ENCODE measurements at places on chromosomes 2 and 18.

DNA sequence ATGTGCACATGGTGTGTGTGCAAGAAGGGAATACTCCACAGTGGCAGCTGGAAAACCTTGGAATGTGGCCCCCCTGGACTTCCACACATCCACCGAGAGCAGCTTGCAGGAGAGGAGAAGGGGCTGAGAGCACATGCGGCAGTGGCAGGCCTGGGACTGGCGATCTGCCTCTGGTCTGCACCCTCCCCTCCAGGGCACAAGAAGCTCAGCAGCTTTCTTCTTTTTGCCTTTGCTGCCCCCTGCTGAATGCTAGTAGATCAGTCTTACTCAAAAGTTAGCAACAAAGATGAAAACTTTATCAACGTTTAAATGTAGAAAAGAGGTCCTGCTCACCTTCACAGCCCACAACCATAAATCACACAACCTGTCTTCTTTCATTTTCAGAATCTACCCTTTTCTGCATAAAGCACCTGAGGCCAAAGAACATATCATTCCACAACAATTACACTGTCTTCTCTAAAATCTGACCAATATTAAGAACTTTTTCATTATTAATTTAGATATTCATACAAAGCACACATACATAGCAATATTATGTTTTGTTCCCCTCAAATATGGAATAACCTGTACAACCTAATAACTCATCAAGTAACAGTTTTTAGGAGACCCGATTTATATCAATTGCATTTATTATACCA is 34.6 kb downstream of the TGFBRAP1 start:
- DNase-seq, result peak; percentile 76

DNA sequence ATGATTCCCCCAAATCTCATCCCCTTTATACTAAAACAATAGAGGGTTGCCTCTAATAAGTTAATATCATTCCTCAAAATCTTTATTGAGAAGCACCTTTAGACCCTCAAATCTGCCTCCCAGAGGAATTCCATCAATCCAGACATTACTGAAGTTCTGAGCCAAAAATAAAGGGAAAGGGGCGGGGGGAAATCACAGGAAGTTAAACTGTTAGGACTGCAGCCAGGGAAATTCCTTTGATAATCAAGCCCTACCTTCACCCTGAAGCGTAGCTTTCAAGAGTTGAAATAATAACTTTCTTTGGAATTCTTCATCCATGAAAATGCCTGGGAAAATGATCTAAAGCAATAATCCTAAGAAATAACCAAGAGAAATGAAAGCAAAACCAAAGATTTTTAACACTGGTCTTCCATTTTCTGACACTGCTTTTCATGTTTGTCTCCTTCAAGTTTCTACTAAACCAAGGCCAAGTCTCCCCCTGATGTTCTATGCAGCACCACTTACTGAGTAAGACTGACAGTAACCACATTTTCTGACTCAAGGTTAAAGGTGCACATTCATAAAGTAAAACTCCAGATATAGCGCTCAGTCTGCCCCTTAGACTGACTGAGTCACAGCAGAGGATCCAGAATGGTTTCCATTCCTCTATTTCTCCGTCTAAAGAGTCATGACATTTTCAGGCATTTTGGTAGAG is 78.2 kb downstream of the TCF4 start:
- no peak for DNase-seq

DNA sequence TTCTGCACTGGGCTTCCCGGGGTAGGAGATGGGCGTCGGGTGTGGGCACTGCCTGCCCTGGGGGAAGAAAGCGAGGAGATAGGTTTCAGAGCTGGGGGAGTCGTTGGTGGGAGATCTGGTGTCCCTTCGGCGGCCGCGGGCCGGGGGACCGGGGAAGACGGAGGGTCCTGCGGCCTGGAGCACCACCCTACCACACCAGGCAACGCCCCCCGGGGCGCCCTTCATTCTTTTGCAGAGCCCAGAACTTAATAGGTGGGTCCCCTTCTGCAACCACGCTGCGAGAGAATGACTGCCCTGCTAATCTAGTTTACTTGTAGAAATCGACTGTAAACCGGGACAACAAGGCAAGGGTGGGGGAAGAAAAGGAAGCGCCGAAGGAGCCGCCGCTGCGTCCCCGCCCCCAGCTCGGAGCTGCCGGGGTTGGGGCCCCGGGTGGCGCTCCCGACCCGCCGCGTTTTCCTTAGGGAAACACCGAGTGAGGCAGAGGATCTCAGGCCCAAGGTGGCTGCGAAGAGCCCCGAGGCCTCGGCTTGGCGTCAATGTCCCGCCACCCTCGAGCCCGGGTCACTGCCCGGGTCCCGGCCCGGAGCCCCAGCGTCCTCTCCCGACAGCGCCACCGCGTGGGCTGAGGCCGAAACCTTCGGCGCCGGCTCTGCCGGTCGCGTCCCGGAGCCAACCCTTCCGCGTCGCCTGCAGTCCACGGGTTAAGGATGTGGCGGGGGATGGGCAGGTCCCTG is 5.4 kb upstream of the SATB2 start:
- DNase-seq, result peak; percentile 71

DNA sequence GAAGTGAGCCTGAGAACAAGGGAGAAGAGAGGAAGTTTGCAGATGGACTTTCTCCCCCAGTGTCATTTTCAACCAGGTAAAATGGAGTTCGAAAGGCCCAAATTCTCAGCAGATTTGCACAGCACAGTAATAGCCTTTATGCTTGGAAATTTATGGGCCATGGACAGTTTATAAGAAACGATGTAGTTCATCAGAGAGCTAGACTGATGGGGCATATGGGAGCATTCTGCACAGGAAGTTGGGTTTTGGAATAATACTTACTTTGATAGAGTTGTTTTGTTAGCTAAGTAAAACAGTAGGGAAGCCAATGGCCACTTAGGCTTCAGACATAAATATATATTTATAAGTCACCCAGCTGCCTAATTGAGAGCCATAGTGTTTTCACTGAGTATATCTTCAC is 169.4 kb downstream of the MEIS1 start:
- no peak for DNase-seq

DNA sequence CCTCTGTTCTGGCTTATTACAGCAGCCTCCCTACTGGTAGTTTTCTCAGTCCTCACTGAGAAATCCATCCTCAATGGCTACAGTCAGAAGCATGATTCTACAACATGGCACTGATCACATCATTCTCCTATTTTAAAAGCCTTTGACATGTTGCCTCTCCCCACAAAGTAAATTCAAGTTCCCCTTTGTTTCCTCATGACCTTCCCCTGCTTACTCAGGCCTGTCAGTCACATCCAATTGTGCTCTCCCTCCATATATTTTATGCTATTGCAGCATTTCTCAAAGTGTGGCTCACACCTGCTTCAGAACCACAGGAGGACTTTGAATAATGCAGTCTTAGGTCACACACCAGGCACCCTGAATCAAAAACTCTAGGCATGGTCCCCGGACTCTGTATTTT is 124.6 kb downstream of the SPOPL start:
- DNase-seq, result no peak

GRCh38 chr2:203994735-203995134 is 58.2 kb downstream of the ICOS start:
- DNase-seq, result no peak

DNA sequence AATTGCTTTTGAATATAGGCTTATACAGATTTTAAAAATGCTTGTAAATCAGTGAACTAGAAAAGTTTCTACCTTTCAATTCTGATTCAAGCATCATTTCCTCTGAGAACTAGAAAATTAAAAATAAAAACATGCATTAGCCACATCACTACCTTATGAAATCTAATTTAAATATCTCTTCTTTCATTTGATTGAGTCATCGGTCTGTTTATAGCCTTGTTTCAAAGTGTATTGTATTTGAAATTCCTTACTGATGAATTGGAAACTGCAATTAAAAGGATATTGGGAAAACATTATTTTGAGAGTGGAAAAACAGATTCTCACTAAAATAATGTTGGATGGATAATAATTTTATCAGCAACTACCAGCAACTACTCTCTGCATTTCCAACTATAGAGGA is 717.7 kb upstream of the FAM98A start:
- no peak for DNase-seq

- DNase-seq, result no peak
These were observed 277.7 kb upstream of the FBXO11 start for GRCh38 chr2:48183991-48184390.

Measured in midbrain (tissue), 1 donor.